ENCODE measurements at places on chromosomes 12 and 14. TPM values are rescaled to one million over a fixed set of nuclear protein-coding genes. Genes with fewer than 3 reads are reported as not detected.

Gene SDS
- total RNA-seq: 0.42 TPM

Gene GLI1
- total RNA-seq: 9.3 TPM

Gene KRT6B
- total RNA-seq: not detected

Gene TAS2R13
- total RNA-seq: not detected

Gene FOXG1
- 0.14 TPM for total RNA-seq

Gene FOXA1
- total RNA-seq: 7.2 TPM

Gene GCH1
- 3.5 TPM for total RNA-seq

Gene IGFBP6
- total RNA-seq: 250 TPM

Gene CMA1
- not detected for total RNA-seq

Gene SYNDIG1L
- not detected for total RNA-seq

Gene MGAT4C
- 0.02 TPM for total RNA-seq

Gene ALX1
- 6.7 TPM for total RNA-seq

Gene ARID4A
- 4.9 TPM for total RNA-seq

Gene TBC1D30
- 1.5 TPM for total RNA-seq

Gene LALBA
- total RNA-seq: not detected

Gene TEX52
- not detected for total RNA-seq

Gene OVCH1
- total RNA-seq: not detected

Gene EIF2S1
- 236 TPM for total RNA-seq

Gene AQP6
- not detected for total RNA-seq

Gene LRTM2
- total RNA-seq: 0.07 TPM

Gene ACOT4
- 1.9 TPM for total RNA-seq

Gene RNFT2
- 1.8 TPM for total RNA-seq

Gene SDR9C7
- not detected for total RNA-seq

Gene RGS6
- total RNA-seq: not detected

Gene OAS2
- 0.21 TPM for total RNA-seq

Gene TAS2R8
- total RNA-seq: not detected

Gene CLEC6A
- not detected for total RNA-seq

Gene BMAL2
- 20.4 TPM for total RNA-seq

Gene EPYC
- not detected for total RNA-seq

Gene CHGA
- 1.4 TPM for total RNA-seq

Gene NFATC4
- 0.21 TPM for total RNA-seq

Gene PRMT5
- 105 TPM for total RNA-seq

Gene SERPINA5
- 0.16 TPM for total RNA-seq

Gene ASIC1
- total RNA-seq: 6.6 TPM

Gene CCDC38
- total RNA-seq: 0.08 TPM

Gene BCAT1
- 8.8 TPM for total RNA-seq

Gene ITPR2
- total RNA-seq: 2.1 TPM

Gene FBXO34
- total RNA-seq: 11.2 TPM

Gene RERG
- total RNA-seq: 0.26 TPM

Gene ACSS3
- 0.05 TPM for total RNA-seq

Gene PLA2G1B
- total RNA-seq: 0.24 TPM

Gene KCNMB4
- total RNA-seq: 0.47 TPM

Gene FSCB
- total RNA-seq: not detected

Gene FERMT2
- 31.0 TPM for total RNA-seq

Gene MARS1
- 146 TPM for total RNA-seq

Gene NFKBIA
- 101 TPM for total RNA-seq

Gene NGDN
- total RNA-seq: 58.6 TPM
